Right ventricle myocardium inferior (tissue), 1 donor: ENCODE measurements at places on chromosomes 5 and 9. TPM values are rescaled to one million over a fixed set of nuclear protein-coding genes. Genes with fewer than 3 reads are reported as not detected.

Gene CKMT2
- total RNA-seq = 1,804 TPM

Gene OR13C2
- not detected for total RNA-seq

Gene MCIDAS
- total RNA-seq = not detected

Gene TMEM174
- total RNA-seq = not detected

Gene TRIM36
- 0.19 TPM for total RNA-seq

Gene THBS4
- 32.9 TPM for total RNA-seq

Gene HCN1
- not detected for total RNA-seq

Gene PDCD1LG2
- total RNA-seq = 3.3 TPM

Gene ABLIM3
- total RNA-seq = 134 TPM

Gene PCDHGB1
- 6.7 TPM for total RNA-seq

Gene CCL28
- total RNA-seq = 0.81 TPM

Gene SPINK13
- total RNA-seq = not detected

Gene PTPDC1
- 8.5 TPM for total RNA-seq

Gene B4GALT1
- 43.6 TPM for total RNA-seq

Gene NR5A1
- not detected for total RNA-seq

Gene TMOD1
- total RNA-seq = 192 TPM

Gene RANBP17
- 2.7 TPM for total RNA-seq

Gene FAM169A
- total RNA-seq = 3.0 TPM

Gene TAF11L10
- total RNA-seq = not detected

Gene PLK2
- 66.4 TPM for total RNA-seq

Gene MAP3K1
- 6.3 TPM for total RNA-seq

Gene CCL27
- total RNA-seq = not detected

Gene SH3RF2
- 267 TPM for total RNA-seq

Gene PCDHB12
- 1.3 TPM for total RNA-seq

Gene DNAJB5
- 66.5 TPM for total RNA-seq

Gene SLCO6A1
- not detected for total RNA-seq

Gene SLC22A4
- 0.57 TPM for total RNA-seq

Gene TMEM215
- total RNA-seq = not detected

Gene SPINK4
- not detected for total RNA-seq

Gene C9orf50
- not detected for total RNA-seq

Gene BAAT
- not detected for total RNA-seq

Gene CNOT8
- 26.3 TPM for total RNA-seq
